ENCODE measurements at places on chromosomes 7 and 10. TPM values are rescaled to one million over a fixed set of nuclear protein-coding genes. Genes with fewer than 3 reads are reported as not detected.

The NPTX2 gene
- total RNA-seq = under 0.01 TPM

The CYP26A1 gene
- not detected for total RNA-seq

The CCDC146 gene
- total RNA-seq = 2.8 TPM

The TRIM50 gene
- not detected for total RNA-seq

The NUTM2D gene
- total RNA-seq = 1.3 TPM

The DCLRE1C gene
- total RNA-seq = 13.4 TPM
